Tibial artery (tissue), 4 donors: ENCODE measurements at places on chromosomes 3 and 15.

DNA sequence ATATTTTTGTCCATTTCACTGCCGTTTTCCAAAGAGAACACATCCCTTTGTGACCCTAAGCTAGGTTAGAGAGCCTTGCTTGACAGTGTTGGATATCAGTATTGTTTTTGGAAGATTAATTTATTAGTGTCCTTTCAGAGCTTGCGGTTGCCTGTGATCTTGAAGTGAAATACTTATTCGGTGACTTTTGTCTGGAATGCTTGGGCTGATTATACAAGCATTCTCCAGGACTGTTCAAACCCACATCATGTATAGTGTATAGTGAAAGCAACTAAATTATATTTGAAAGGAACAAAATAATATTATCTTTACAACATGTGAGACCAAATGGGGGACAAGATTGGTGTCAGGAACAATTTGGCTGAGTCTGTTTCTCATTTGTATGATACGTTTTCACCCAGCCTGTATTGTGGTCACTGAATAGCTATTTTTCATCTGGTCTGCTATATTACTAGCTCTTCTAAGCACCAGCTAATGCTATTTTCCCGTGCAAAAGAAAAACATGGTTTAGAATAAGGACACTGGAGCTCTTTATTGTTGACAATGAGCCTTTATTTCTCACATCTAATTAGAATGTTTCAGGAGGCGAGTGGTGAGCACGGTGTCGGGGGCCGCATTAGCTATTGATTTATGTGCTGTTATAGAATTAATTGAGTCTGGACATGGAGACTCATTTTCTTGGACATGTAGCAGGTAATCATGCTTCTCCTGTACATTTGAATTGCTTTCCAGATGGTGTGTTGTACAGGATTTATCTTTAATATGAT lies 158.1 kb downstream of the APBA2 start:
- no peak overlapping the region for H3K27ac ChIP-seq
- DNase-seq = no peak
- no peak overlapping the region for H3K4me3 ChIP-seq
- no peaks in the 10 kb centered on the region for H3K4me1 ChIP-seq
- no peaks in the 10 kb centered on the region for H3K27me3 ChIP-seq

- no peak overlapping the region for H3K4me3 ChIP-seq
- no peaks in the 10 kb centered on the region for H3K36me3 ChIP-seq
- DNase-seq = no peak
Observed at GRCh38 chr15:80856400-80856799, 77.2 kb downstream of the CEMIP start.

- H3K36me3 ChIP-seq = no peaks in the 10 kb centered on the region
- H3K27me3 ChIP-seq = no peaks in the 10 kb centered on the region
- H3K27ac ChIP-seq = peak overlapping the region; percentile 63
- DNase-seq = no peak
- H3K4me3 ChIP-seq = no peak overlapping the region
Observed at GRCh38 chr3:49495023-49495422, 25.0 kb downstream of the DAG1 start.

DNA sequence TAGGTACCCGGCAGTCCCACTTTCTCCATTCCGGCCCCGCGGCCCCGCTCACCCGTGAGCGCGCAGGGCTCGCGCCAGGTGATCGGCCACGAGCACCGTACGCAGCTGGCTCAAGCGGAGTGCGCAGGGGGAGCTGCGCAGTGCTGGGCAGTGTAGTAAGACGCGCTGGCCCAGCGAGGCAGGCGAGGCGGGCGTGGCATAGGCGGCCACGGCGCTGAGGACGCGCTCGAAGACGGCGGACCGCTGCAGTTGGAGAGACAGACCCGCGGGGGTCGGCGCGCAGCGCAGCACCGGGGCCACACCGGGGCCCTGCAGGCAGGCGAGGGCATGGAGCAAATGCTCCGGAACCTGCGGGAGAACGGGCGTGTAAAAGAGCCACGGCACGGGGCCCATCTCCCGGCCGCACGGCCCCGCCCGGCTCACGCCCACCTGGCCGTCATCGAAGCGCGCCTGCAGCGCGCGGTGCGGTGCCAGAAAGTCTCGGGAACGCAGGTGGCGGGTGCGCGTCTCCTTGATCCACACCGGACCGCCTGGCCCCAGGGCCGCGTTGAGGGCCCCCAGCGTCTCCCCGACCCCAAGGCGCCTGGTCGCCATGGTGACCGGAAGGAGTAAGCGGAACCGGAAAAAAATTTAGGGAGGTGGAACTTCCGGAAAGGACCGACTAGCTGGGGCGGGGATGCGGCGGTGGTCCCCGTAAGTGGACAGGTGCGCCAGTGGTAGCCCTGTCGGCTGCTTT lies at the start of gene DALRD3:
Gene DALRD3 (minus strand): TSS at position 610 of the 736 bp plus-strand sequence. CDS start 16 bp downstream, at position 594.
- peak within 1 kb of the TSS; percentile 81 for H3K4me3 ChIP-seq

GRCh38 chr3:1087066-1087560 lies 5.7 kb upstream of the CNTN6 start:
- no peak overlapping the region for H3K27ac ChIP-seq
- H3K4me3 ChIP-seq = no peak overlapping the region
- peaks cover 7% of the 10 kb centered on the region for H3K4me1 ChIP-seq
- no peaks in the 10 kb centered on the region for H3K36me3 ChIP-seq

- no peak overlapping the region for H3K27ac ChIP-seq
- no peak overlapping the region for H3K4me3 ChIP-seq
- H3K4me1 ChIP-seq = no peaks in the 10 kb centered on the region
Observed at GRCh38 chr3:197613199-197613598, 57.4 kb upstream of the BDH1 start.

DNA sequence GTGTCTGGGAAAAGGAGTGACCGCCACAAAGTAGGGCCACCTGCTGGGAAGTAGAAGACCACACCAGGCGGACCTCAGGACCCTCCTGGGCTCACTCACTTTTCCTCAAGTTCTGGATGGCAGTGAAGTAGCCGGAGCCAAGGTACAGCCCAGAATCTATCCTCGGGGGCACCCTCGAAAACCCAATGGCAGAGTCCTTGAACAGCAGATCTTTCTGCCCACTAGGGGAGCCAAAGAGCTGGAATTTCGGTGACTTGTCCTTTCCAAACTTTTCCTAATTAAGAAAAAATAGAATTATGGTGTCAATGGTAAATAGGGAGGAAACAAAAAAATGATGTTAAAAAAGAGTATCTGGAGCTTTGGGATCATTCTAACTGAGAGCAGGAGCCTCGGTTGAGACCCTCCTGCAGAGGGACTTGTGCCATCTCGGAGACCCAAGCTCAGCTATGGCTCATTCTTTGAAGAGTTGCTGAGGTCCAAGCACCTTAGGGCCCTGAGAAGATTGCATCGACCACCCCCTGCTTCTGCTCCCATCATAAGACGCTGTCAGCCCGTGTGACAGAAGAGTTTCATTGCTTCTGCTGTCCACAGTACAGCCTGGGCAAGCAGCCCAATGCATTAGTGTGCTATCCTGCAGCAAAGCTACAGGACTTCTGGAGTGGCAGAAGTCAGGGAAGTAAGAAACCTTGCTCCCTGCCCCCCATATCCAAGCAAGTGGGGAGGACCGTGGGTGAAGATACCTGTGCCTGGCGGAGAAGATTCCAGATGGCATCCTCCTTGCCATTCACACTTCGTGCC lies 14.8 kb downstream of the LTF start:
- no peaks in the 10 kb centered on the region for H3K4me1 ChIP-seq
- no peak overlapping the region for H3K4me3 ChIP-seq
- peaks cover 10% of the 10 kb centered on the region for H3K36me3 ChIP-seq
- no peak for DNase-seq
- peaks cover 12% of the 10 kb centered on the region for H3K27me3 ChIP-seq

GRCh38 chr15:31975830-31976229 lies 54.5 kb upstream of the CHRNA7 start:
- no peak overlapping the region for H3K4me3 ChIP-seq
- H3K4me1 ChIP-seq = no peaks in the 10 kb centered on the region

- peaks cover 8% of the 10 kb centered on the region for H3K4me1 ChIP-seq
- H3K27me3 ChIP-seq = no peaks in the 10 kb centered on the region
- peak within 1 kb of the TSS; percentile 66 for H3K4me3 ChIP-seq
- peak within 1 kb of the TSS; percentile 87 for H3K27ac ChIP-seq
Observed at GRCh38 chr3:16884748-16885592, at the start of gene PLCL2. PLCL2 (plus strand) TSS chr3:16884955; CDS start chr3:16885040, 85 bp downstream.

DNA sequence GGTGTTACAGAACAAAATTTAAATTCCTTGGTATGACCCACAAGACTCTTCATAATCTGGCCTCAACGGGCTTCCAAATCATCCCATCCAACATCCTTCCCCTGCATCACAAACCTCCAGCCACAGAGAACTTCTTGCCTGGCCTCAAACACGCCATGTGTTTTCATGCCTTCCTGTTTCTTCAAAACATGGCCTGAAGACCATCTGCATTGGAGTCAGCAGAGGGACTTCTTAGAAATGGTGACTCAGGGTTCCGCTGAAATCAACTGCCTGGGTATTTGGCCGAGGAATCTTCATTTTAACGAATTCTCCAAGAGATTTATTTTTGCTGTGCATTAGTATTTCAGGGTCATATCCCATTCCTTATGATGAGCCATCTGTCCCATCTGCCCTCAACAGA lies 138.1 kb upstream of the RAP2B start:
- H3K36me3 ChIP-seq = no peaks in the 10 kb centered on the region
- H3K4me1 ChIP-seq = no peaks in the 10 kb centered on the region
- H3K27ac ChIP-seq = no peak overlapping the region
- DNase-seq = no peak
- no peak overlapping the region for H3K4me3 ChIP-seq

DNA sequence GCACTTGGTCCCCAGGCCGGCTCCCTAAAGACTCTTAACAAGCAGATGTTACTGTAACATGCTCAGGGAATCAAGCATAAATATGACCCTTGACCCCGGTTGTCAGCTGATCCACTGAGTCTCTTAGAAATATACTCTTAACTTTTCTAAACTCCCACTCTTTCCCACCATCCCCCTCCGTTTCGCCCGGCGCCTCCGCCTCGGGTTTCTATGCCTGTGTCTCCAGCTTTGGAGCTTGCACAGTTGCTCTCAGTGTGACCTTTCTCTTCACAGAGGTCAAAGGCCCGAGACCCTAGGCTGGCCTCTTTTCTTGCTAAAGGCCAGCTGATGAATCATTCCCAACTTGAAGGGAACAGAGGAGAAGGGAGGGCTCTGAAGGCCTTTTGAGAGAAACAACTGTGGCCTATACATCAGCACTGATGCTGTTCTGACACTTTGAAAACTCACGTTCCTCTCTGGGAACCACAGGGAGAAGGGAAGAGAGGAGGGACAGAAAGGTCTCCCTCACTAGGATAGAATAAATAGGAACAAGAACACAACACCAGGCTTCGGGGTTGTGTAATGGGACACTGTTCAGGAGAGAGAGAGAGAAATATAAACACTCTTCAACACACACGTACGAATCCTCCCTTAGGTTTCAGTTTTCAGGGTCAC lies 484.5 kb upstream of the NR2F2 start:
- peak overlapping the region; percentile 22 for H3K27ac ChIP-seq
- H3K4me3 ChIP-seq = no peak overlapping the region
- DNase-seq = peak; percentile 64
- H3K36me3 ChIP-seq = no peaks in the 10 kb centered on the region
- no peaks in the 10 kb centered on the region for H3K27me3 ChIP-seq

DNA sequence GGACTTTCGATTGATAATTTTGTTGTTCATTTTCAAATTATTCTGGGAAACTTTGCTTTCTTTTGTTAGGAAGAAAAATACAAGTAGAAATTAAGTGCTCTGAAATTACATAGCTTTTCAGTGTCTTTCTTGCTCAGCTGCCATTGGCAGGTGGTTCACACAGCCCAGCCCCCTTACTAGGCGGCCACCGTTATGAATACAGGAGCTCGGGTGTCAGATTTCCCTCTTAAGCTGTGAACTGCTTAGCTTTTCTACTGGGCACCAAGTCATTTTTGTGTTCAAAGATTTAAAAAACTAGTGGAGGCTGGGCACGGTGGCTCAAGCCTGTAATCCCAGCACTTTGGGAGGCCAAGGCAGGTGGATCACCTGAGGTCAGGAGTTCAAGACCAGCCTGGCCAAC lies 55.2 kb downstream of the HMG20A start:
- no peak overlapping the region for H3K4me3 ChIP-seq
- peaks cover 56% of the 10 kb centered on the region for H3K36me3 ChIP-seq
- no peaks in the 10 kb centered on the region for H3K4me1 ChIP-seq

DNA sequence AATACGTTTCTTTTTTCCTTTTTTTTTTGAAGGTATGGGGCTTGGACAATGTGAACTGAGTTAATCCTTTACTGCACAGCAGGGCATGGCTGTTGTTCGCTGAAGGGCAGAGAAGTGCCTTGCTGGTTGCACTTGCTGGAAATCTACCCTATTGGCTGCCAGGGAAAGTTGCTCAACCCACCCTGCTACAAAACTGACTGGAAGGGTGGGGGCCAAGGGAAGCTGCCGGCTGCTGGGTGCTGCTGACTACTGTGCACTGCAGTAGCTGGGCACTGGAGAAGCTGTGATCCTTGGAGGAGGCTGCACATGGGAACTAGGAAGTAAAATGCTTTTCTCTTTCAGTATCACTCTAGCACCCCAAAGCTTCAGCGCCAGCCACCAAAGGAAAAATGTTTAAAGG lies 70.5 kb downstream of the ETV5 start:
- no peaks in the 10 kb centered on the region for H3K36me3 ChIP-seq
- H3K27me3 ChIP-seq = no peaks in the 10 kb centered on the region
- H3K27ac ChIP-seq = no peak overlapping the region
- H3K4me3 ChIP-seq = no peak overlapping the region
- no peaks in the 10 kb centered on the region for H3K4me1 ChIP-seq

GRCh38 chr3:66478960-66479359 lies 21.9 kb downstream of the LRIG1 start:
- peak overlapping the region; percentile 99 for H3K27ac ChIP-seq
- no peaks in the 10 kb centered on the region for H3K27me3 ChIP-seq
- H3K4me3 ChIP-seq = no peak overlapping the region
- H3K36me3 ChIP-seq = no peaks in the 10 kb centered on the region
- no peaks in the 10 kb centered on the region for H3K4me1 ChIP-seq

DNA sequence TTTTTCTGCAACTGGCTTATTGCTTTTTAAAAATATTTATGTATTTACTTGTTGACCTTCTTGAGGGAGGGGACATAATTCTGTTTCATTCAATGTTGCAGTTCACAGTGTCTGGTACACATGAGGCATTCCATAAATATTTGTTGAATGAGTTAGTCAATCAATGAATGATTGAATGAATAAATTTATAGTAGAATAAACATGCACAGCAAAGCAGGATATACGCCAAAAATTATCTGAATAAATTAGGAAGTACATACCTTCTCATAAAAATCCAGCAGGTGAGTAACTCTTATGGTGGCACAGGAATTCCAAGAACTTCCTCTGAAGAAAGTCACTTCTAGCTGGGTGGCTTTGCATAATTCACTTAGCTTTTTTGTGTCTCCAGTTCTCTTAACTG lies 469.4 kb upstream of the ATP11B start:
- H3K27me3 ChIP-seq = no peaks in the 10 kb centered on the region
- H3K4me3 ChIP-seq = no peak overlapping the region
- no peak for DNase-seq
- no peaks in the 10 kb centered on the region for H3K4me1 ChIP-seq

DNA sequence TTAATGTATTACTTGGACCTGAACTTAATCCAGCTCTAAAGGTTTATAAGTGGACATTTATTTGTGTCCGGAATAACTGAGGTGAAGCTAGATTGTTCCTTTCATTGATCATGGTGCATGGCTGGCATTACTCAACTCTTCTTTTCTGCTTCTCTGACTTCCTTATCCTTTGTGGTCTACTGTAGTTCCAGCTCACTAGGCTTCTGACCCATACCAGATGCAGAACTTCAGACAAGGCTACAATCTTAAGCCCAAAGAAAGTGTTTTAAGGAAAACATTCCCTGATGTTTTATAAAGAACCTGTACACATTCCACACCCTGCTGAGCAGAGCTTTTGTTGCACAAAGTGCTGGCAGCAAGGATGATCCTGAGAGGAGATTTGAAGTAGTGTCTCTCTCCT lies 250.8 kb upstream of the TGFBR2 start:
- H3K4me1 ChIP-seq = no peaks in the 10 kb centered on the region
- H3K27ac ChIP-seq = peak overlapping the region; percentile 64
- no peak for DNase-seq
- no peaks in the 10 kb centered on the region for H3K36me3 ChIP-seq
- H3K4me3 ChIP-seq = no peak overlapping the region
